ENCODE measurements at places on chromosomes 4 and X.
A peak's percentile ranks its signal among the peaks of the same experiment; 100 is the strongest.

DNA sequence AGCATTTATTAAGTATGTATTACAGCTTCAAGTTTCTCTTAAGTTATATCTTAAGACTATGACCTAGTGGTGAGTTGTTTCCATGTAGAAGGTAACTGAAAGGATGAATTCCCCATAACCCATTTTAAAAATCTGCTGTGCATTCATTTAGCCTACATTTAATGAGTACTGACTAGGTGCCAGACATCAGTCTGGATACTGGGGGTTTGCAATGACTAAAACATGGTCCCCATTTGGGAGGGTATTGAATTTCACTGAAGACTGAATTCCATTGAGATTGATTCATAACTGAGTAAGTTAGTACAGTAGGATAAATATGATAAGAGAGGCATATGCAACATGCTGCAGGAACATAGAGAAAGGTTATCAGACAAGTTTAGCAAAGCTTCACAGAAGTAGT is 241.5 kb downstream of the FRAS1 start:
- DNase-seq = no peak

GRCh38 chr4:16884673-16885460 is 13.6 kb downstream of the LDB2 start:
- DNase-seq = no peak

- no peak for DNase-seq
Measured at GRCh38 chr4:146640021-146640464, 1.4 kb downstream of the POU4F2 start.

- DNase-seq = no peak
Measured at GRCh38 chrX:79110731-79111130, 33.8 kb upstream of the GPR174 start.

DNA sequence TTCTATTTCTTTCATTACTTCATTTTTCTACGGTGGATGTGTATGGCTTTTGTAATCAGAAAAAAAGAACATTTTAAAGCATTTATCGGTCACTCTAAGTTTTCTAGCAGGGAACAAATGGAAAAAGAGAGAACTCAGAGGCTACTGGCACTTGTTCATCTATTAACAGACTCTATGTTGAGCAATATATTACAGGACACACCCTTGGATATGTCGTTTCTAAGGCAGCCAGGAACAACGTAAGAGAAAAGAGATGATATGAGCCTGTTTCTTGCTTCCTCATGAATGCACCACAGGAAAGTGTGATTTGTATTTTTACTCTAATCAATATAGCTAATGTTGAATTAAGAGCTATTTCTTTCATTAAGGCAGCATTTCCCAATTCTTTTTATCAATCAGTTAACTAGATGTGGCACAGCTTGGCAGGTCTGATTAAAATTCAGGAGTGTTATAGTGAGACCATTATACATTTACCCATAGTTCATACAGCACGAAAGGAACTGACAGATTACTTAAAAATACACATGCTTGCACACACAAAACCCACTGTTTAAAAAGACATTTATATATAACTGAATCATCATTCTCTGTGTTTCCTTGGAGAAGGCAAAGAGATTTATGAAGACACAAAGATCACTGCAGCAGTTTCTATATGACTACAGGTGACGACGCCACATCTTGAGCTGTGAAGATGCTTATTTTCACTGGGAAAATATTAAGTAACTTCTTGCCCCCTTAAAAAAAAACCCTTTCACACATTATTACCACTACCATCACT is 13.0 kb downstream of the RAB9B start:
- DNase-seq = no peak

DNA sequence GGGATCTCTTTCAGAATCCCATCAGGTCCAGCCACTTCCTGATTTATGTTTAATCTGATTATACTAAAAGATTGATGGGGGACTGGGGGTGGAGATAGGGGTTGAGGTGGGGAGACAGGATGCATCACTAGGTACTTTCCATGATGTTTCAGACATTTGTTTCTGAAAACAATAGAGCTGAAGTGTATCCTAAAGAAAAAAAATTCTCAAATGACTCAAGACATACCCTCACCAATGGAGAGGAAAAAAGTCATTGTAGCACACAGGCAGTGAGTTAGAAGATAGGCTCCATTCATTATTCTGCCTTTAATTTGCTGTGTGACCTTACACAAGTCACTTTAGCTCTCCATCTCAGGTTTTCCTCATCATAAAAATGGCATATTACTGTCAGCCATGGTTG is 33.1 kb downstream of the LHFPL1 start:
- DNase-seq = no peak

- no peak for DNase-seq
Measured at GRCh38 chrX:55754861-55755294, 37.3 kb downstream of the RRAGB start.

GRCh38 chrX:26653050-26653449 is 437.1 kb downstream of the MAGEB5 start:
- no peak for DNase-seq

GRCh38 chr4:61210186-61210939 is 10.2 kb downstream of the ADGRL3 start:
- DNase-seq = no peak

- no peak for DNase-seq
Measured at GRCh38 chr4:141391293-141391692, 170.6 kb downstream of the ZNF330 start.

- no peak for DNase-seq
Measured at GRCh38 chrX:39726771-39727170, 371.0 kb downstream of the BCOR start.

DNA sequence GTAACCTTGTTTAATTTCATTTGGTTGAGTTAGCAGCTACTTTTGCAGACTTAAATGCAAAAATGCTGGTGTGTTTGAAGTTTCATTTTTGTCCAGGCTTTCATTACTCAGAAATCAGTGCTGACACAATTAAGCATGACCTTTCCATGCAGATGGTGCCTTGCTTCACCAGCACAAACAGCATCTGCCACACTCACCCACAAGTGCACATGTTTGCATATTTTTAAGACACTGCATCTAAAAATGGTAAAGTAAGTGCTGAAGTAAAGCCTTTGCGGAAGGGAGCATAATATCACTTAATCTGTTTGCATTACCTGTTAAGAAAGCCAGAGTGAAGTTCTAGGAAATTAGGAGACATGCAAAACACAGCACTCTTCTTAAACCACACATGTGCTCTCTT is 7.3 kb upstream of the DAPP1 start:
- DNase-seq = no peak

DNA sequence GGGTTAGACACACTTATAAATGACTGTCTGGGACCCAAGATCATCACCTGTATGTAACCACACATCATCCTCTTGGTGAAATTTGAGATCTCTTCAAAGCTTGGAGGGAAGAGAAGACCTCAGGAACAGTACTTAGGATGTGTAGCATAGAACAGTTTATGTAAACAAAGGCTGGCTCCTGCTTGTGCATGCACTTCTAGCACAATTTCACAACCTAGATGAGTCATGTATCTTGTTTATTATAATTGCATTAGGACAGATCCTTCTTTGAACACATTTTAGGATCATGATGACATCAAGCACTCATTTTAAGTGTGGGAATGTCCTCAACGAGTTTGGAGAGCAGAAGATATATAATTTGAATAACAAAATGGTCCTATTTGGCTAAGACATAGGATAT is 26.3 kb upstream of the ZMAT1 start:
- no peak for DNase-seq

DNA sequence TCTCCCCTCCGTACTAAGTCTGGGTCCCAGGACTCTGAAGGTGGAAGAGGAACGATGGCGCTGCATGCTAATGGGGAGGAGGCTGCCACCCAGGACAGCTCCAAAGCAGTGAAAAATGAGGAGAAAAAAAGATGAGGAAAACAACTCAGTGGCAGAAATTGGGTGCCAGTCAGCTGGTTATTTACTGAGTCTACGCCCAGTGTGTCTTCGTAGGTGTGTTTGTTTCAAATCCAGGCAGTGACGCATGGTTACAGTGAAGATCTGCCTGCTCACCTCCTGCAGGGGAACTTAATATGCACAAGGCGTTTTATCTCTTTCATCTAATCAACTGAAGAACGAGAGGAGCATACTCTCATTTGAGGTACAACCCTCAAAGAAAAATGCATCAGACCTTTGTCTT is 70.9 kb upstream of the FBXW7 start:
- DNase-seq = peak; percentile 10

- DNase-seq = no peak
Measured at GRCh38 chr4:87069037-87069742, 134.4 kb downstream of the AFF1 start.
